Central memory CD4-positive, alpha-beta T cell (primary cell): ENCODE measurements at places on chromosomes 2 and 18.

DNA sequence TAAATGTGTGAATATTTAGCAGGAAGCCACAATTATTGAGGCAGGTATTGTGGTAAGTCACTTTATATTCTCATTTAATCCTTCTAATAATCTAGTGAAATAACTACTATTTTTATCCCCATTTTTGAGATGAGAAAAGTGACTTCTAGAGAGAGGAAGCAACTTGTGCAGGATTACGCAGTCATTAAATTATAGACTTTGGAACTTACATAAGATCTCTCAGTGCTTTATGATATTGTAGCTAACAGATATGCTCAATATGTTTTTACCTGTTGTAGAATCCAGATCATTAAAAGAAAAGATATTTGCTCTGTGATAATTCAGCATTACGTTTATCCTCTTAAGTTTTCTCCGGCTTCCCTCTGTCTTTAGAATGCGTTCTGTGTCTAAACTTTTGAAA, 50.5 kb downstream of the MBD5 start:
- no peak for DNase-seq

- no peak for DNase-seq
These were observed 61.5 kb upstream of the PPM1B start for GRCh38 chr2:44107086-44107740.

DNA sequence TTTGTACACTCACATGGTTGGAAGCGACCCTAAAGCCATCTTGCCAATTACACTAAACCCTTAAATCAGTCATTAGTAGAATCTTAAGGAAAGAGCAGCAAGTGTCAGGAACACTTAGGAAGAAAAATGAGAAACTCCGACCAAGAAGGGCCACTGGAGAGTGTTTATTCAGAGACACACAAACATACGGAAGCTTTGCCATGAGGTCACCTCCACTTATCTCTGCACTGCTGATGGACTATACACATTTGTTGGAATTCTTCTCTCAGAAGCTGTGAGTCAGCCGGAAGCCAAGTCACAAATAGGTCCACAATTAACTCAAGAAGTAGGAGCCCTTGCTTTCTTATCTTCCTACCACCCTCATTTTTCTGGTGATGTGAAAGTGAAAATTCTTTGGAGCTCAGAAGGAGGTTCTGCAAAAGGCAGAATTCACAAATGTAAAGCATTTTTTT, 21.6 kb downstream of the BMP10 start:
- no peak for DNase-seq

- no peak for DNase-seq
These were observed 18.1 kb upstream of the GCFC2 start for GRCh38 chr2:75728614-75729419.
